ENCODE measurements at places on chromosomes 16 and 17.
A peak's percentile ranks its signal among the peaks of the same experiment; 100 is the strongest.

DNA sequence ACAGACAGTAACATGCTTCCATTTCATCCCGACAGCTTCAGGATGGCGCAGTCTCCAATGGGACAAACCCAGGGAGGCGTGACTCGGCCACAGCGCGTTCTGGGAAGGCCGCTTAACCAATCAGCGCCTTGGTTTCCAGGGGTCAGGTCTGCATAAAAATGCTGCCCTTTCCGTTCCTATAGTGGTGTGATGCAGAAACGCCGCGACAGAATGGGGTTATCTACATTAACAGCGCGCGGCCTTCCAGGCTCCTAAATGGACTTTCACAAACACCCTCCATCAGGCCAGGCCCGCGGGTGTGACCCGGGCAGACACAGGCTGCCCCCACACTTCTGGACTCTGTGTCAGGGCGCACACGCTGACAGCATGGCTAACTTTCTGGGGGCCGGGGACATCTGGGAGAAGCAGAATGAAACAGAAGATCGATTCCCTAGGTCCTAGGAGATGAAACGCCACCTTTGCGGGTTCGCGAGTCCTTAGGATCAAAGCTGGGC is 792 bp downstream of the TMEM231 start:
- peak; percentile 88 for DNase-seq

- DNase-seq = no peak
Measured at GRCh38 chr17:31738996-31739699, 119.9 kb downstream of the COPRS start.

GRCh38 chr16:4089811-4090301 is 26.4 kb downstream of the ADCY9 start:
- DNase-seq = no peak

GRCh38 chr16:67146523-67147357 is 4.1 kb downstream of the B3GNT9 start:
- DNase-seq = no peak

GRCh38 chr17:42672038-42672437 is 4.8 kb downstream of the PLEKHH3 start:
- no peak for DNase-seq

DNA sequence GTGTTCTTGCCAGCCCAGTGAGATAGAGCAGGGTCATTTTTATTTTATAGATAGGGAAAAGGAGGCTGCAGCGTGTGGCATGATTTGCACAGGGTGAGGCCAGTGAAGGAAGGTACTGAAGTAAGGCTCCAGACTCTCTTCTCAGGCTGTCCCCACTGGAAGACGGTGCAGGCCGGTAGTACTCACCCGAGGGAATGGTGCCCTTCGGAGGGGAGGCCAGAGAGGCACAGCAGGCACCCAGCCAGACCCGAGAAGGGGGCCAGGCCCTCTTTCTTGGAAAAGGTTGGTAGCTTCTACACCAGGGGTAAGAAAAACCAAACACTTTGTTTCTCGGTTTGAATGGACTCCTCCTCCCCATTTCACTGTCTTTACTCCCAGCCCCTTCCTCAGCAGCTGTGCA is 288 bp downstream of the ANKRD40CL start:
- no peak for DNase-seq
